ENCODE measurements at places on chromosomes 3 and 15.

DNA sequence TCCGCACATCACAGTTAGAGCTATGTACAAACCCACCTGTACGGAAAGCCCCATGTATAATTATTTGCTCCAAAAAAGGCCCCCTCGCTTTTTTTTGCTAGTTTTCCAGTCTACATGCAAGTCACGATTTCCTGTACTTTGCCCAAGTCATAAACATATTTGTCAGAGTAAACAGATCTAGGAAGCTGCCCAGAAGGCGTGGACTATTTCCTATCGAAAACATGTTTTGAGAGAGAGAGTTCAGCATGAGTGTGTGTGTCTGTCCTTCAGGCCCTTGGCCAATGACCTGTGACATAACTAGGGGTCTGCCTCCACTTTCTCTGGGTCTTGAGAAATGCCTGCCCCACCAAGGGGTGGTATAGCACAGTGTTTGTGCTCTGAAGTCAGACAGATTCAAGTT lies 72.7 kb upstream of the HACD2 start:
- no peak for DNase-seq

GRCh38 chr3:159418571-159419526 lies 569.8 kb upstream of the IL12A start:
- DNase-seq: no peak

GRCh38 chr3:32699429-32699828 lies 14.4 kb downstream of the CNOT10 start:
- no peak for DNase-seq

GRCh38 chr3:186514296-186515002 lies 29.7 kb downstream of the CRYGS start:
- DNase-seq: no peak

GRCh38 chr15:58957101-58957973 lies 23.9 kb upstream of the SLTM start:
- peak; percentile 9 for DNase-seq

GRCh38 chr3:119433613-119434325 lies 29.6 kb downstream of the TMEM39A start:
- DNase-seq: no peak

DNA sequence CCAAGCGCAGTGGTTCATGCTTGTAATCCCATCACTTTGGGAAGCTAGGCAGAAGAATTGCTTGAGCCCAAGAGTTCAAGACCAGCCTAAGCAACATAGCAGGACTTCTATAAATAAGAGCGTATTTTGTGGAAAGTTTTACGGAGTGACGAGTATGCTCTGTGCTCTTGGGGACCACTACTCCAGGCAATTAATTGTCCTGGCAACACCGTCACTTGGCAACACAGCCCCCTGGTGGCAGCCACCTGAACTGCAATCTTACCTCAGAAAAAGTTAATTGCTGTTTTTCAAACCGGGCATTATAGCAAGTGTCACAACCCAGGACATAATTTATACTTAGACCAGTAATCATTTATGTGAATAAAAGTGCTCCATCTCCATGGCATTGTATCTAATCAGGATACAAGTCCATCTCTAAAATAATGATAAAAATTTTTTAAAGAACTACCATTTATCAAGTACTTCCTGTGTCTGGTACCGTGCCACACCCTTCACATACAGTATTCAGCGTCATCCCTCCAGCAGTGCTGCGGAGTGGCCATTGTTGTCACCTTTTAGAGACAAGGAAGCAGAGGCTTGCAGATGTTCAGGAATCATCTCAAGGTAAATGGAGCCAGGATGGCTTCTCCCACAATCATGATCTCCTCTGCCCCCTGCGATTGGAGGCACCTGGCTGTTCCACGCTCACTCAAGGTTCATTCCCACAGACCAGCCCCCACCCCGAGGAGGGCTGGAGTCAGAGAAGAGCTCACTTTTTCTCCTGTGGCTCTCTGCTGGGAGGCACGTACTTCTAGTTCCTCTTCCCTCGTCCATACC lies 34.5 kb downstream of the PLA2G4D start:
- DNase-seq: no peak

- no peak for DNase-seq
Measured at GRCh38 chr3:133797396-133798105, 8.1 kb upstream of the SRPRB start.

DNA sequence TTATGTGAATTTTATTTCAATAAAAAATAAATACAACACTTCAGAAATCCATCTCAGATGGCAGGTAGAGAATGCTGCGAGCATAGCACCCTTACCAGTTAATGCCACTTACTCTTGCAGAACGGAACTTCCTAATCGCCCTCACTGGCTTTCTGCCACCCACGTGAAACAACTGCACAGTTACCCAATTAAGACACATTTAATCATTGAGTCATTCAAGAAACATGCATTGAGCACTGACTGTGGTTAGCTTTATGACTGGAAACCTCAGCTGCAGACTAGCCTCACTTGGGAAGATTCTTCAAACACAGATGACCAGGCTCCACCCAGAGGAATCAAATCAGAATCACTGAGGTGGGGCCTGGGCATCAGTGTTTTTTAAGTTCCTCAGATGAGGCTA lies 5.6 kb upstream of the MFGE8 start:
- no peak for DNase-seq

GRCh38 chr15:63396152-63396928 lies 14.7 kb upstream of the CA12 start:
- no peak for DNase-seq

DNA sequence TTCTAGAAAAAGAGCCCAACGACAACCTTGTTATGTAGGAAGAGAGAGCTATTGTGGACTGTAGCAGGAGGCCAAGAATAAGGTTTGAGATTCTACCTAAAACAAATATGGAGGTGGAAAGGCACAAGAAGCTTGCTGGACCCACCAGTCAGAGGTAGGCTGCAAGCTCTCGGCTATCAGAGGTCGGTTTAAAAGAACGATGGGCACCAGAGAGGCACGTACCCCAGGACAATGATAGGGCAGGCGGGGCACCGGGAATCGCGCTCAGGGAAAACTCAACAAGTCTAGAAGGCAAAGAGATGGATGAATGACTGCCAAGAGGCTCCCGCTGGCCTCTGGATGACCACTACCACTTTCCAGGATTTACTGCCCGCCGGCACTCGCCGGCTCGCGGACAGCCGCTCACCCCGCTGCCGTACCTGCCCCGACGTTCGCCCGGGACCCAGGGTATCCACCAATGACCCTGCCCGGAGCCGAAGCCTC lies 1.1 kb downstream of the HDGFL3 start:
- no peak for DNase-seq

- no peak for DNase-seq
Measured at GRCh38 chr15:95417761-95418160, 912.7 kb upstream of the NR2F2 start.

- DNase-seq: no peak
Measured at GRCh38 chr3:150252462-150252861, 155.6 kb upstream of the TSC22D2 start.

GRCh38 chr15:71115567-71116351 lies 488 bp downstream of the THSD4 start:
- no peak for DNase-seq
